ENCODE measurements at places on chromosomes 16 and 17.

GRCh38 chr17:39236981-39237441 is 11.3 kb upstream of the STAC2 start:
- no peak for DNase-seq
- no peak overlapping the region for H3K27ac ChIP-seq
- peaks cover 4% of the 10 kb centered on the region for H3K27me3 ChIP-seq
- no peak overlapping the region for H3K4me3 ChIP-seq
- H3K36me3 ChIP-seq = no peaks in the 10 kb centered on the region

DNA sequence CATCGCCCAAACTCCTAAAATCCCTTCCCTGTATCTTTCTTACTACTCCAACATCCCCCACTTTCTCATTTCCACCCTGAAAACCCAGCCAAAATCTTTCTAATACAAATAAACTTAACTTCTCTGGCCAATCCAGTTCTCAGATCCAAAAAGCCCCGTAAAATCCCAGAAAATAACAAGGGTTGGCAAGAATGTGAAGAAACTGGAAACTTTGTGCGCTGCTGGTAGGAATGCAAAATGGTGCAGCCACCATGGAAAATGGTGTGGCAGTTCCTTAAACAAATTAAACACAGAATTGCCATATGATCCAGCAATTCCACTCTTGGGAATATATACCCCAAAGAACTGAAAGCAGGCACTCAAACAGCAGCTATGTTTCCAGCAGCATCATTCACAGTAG is 24.1 kb downstream of the LRRC75A start:
- no peaks in the 10 kb centered on the region for H3K27me3 ChIP-seq
- no peak overlapping the region for H3K27ac ChIP-seq
- no peak for DNase-seq
- peaks cover 8% of the 10 kb centered on the region for H3K36me3 ChIP-seq

DNA sequence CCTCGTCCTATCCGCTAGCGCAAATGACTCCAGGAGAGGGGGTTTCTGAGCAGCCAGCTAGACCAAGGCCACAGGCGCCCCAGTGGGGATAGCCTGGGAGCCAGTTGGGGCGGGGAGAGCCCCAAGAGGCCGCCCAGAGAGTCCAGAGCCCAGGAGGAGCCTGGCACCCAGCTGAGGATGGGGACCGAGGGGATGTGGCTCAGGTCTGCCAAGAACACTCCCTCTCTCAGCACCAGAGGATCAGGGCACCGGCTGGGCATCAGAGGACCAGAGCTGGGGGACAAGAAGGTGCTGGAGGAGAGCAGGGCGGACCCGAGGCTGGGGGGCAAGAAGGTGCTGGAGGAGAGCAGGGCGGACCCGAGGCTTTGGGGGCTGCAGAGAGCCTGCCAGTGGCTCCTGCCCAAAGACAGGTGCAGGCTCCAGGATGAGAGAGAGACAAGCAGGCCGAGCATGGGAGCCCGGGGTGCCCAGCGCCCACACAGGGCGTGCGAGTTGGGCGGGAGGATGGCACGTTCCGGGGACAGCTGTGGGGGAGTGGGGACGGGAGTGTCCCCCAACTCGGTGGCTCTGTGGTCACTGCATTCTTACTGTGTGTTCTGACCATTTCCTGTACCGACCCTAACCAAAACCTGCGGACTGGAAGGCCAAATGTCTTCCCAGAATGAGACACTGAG is 39.4 kb downstream of the TIMM22 start:
- no peak for DNase-seq
- no peaks in the 10 kb centered on the region for H3K4me1 ChIP-seq
- peaks cover 13% of the 10 kb centered on the region for H3K36me3 ChIP-seq
- H3K27ac ChIP-seq = no peak overlapping the region
- no peaks in the 10 kb centered on the region for H3K27me3 ChIP-seq

DNA sequence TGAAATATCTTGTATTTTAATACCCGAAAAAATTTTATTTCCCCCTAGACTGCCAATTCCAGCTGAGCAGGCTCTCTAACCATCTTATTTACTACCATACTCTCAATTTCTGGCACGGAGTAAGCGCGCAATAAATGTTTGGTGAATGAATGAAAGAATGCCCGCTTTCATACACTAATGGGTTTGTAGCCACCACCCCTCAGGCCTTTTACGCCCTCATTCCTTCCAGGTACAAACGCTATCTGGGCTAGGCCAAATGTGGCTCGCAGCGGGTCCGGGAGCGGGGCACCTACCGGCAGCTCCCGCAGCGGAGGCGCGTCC is 536 bp upstream of the PLD2 start:
- H3K4me1 ChIP-seq = peaks cover 12% of the 10 kb centered on the region
- no peaks in the 10 kb centered on the region for H3K27me3 ChIP-seq
- no peak for DNase-seq
- peak overlapping the region; percentile 78 for H3K4me3 ChIP-seq
- peaks cover 10% of the 10 kb centered on the region for H3K36me3 ChIP-seq
- H3K27ac ChIP-seq = peak overlapping the region; percentile 18

DNA sequence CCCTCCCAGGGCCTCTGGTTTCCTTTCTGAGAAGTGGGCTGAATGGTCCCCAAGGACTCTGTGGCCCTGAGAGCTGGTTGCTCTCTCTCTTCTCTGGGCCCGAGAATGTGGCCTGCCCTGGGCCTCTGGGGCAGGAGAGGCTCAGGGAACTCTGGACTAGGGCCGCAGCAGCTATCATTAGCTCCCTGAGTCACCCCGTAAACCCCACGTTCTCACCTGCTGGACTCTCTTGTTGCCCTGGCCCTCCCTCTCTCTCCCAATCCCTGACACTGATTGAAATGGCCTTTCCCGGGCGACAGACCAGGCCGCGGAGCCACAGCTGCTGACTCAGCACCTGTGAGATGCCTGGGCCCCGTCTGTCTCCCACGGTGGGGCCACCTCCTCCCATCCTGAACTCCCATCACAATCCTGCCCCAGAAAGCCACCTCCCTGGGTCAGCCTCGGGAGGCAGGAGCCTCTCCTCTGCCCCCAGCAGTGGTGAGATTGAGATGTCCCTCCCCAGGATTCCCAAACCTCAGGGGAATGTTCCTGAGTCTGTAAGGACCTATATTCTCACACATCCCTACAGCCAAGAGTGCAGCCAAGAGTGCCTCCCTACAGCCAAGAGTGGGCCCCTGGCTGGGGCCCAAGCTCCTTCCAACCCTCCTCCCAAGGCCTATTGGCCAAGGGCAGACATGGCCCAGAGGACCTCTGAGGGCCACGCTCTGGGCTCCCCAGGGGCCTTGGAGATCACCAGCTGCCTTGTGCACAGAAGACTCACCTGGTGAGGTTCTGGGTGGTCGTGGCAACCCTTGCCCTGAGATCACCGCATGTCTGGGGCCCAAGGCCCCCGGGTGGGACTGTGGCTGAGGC is 470 bp downstream of the TRPV3 start:
- H3K4me1 ChIP-seq = peaks cover 24% of the 10 kb centered on the region
- no peak overlapping the region for H3K4me3 ChIP-seq
- H3K27me3 ChIP-seq = peaks cover 12% of the 10 kb centered on the region
- H3K36me3 ChIP-seq = no peaks in the 10 kb centered on the region
- no peak overlapping the region for H3K27ac ChIP-seq
- no peak for DNase-seq

- no peak for DNase-seq
- H3K4me3 ChIP-seq = no peak overlapping the region
- peaks cover 50% of the 10 kb centered on the region for H3K27me3 ChIP-seq
Observed at GRCh38 chr16:58348986-58349385, 43.3 kb upstream of the GINS3 start.

GRCh38 chr16:89120921-89121351 is 27.3 kb downstream of the ACSF3 start:
- H3K27me3 ChIP-seq = no peaks in the 10 kb centered on the region
- no peak for DNase-seq
- peaks cover 91% of the 10 kb centered on the region for H3K36me3 ChIP-seq
- H3K27ac ChIP-seq = peak overlapping the region; percentile 22
- no peak overlapping the region for H3K4me3 ChIP-seq
- peaks cover 45% of the 10 kb centered on the region for H3K4me1 ChIP-seq

DNA sequence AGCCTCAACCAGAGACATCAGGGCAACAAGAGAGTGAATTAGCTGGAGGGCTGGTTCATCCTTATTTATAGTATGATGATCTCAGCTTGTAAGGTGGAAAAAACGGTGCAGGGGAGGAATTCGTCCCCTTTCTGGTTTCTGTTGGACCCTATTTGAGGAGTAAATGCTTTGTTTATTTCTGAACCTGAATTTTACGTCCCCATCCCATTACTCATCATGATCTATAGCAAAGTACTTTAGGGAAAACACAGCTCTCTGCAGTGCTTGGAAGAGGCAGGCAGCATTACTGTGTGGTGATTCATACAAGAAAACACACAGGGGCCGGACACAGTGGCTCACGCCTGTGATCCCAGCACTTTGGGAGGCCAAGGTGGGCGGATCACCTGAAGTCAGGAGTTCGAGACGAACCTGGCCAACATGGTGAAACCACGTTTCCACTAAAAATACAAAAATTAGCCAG is 8.0 kb upstream of the VAT1L start:
- DNase-seq = no peak
- no peak overlapping the region for H3K27ac ChIP-seq
- no peak overlapping the region for H3K4me3 ChIP-seq
- peaks cover 14% of the 10 kb centered on the region for H3K27me3 ChIP-seq
- H3K36me3 ChIP-seq = no peaks in the 10 kb centered on the region
- no peaks in the 10 kb centered on the region for H3K4me1 ChIP-seq

- no peaks in the 10 kb centered on the region for H3K36me3 ChIP-seq
- H3K27ac ChIP-seq = no peak overlapping the region
- peaks cover 29% of the 10 kb centered on the region for H3K27me3 ChIP-seq
Observed at GRCh38 chr16:85330694-85331188, 218.5 kb upstream of the CIBAR2 start.

GRCh38 chr17:45353043-45353442 is 36.2 kb upstream of the MAP3K14 start:
- no peaks in the 10 kb centered on the region for H3K27me3 ChIP-seq
- peak; percentile 44 for DNase-seq
- H3K4me1 ChIP-seq = peaks cover 34% of the 10 kb centered on the region
- no peaks in the 10 kb centered on the region for H3K36me3 ChIP-seq
- H3K27ac ChIP-seq = peak overlapping the region; percentile 83

- no peak overlapping the region for H3K4me3 ChIP-seq
- DNase-seq = no peak
Observed at GRCh38 chr16:29644973-29645693, 17.9 kb upstream of the SPN start.

- no peak for DNase-seq
- H3K4me3 ChIP-seq = no peak overlapping the region
- H3K27me3 ChIP-seq = no peaks in the 10 kb centered on the region
- H3K36me3 ChIP-seq = no peaks in the 10 kb centered on the region
- peaks cover 3% of the 10 kb centered on the region for H3K4me1 ChIP-seq
Observed at GRCh38 chr17:75604034-75604695, 16.6 kb downstream of the MYO15B start.

GRCh38 chr17:81194941-81195901 is 27.5 kb downstream of the CEP131 start:
- H3K4me1 ChIP-seq = no peaks in the 10 kb centered on the region
- no peak for DNase-seq
- H3K36me3 ChIP-seq = peaks cover 13% of the 10 kb centered on the region
- no peak overlapping the region for H3K27ac ChIP-seq

- H3K4me3 ChIP-seq = no peak overlapping the region
- no peaks in the 10 kb centered on the region for H3K36me3 ChIP-seq
- no peaks in the 10 kb centered on the region for H3K27me3 ChIP-seq
- no peaks in the 10 kb centered on the region for H3K4me1 ChIP-seq
- H3K27ac ChIP-seq = no peak overlapping the region
- no peak for DNase-seq
Observed at GRCh38 chr16:75695708-75696107, 5.6 kb downstream of the DUXB start.

DNA sequence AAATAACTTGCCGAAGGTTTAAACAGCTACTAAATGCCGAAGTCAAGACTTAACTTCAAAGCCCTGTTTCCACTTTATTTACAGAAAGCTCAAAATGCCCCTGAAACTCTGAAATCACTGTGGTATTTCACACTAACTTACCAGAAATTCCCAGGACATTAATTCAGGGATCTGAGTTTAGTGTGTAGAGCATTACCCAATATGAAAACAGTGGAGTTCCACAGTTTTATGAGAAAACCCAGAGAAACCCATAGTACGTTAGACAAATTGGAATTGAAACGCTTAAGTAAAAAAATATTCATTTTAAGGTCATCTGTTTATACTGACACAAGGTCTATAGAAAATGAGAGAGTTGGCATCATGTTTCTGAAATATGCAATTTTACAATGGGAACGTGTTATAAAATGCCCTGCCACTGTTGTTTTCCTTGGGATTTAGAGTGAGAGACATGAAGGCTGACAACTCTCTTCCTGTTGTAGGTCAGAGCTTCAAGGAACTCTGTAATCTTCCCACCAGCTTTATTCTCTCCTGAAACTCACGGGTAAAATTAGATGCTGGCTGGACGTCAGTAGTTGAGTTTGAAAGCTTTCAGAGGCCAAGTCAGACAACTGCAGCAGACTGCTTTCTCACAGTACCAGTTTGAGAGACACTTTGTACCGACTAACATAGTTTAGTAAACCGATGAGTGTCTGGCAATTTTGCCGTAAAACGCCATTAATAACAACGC is 139.4 kb upstream of the TBX2 start:
- no peak overlapping the region for H3K27ac ChIP-seq
- no peaks in the 10 kb centered on the region for H3K36me3 ChIP-seq
- H3K4me1 ChIP-seq = no peaks in the 10 kb centered on the region
- no peak overlapping the region for H3K4me3 ChIP-seq
- no peaks in the 10 kb centered on the region for H3K27me3 ChIP-seq

GRCh38 chr17:61799812-61800484 is 63.4 kb downstream of the BRIP1 start:
- no peak for DNase-seq
- H3K27me3 ChIP-seq = no peaks in the 10 kb centered on the region
- H3K27ac ChIP-seq = no peak overlapping the region
- H3K4me1 ChIP-seq = no peaks in the 10 kb centered on the region
- H3K36me3 ChIP-seq = peaks cover 45% of the 10 kb centered on the region

- no peak overlapping the region for H3K4me3 ChIP-seq
- H3K27me3 ChIP-seq = no peaks in the 10 kb centered on the region
Observed at GRCh38 chr16:9318764-9319163, 227.3 kb downstream of the HAPSTR1 start.

DNA sequence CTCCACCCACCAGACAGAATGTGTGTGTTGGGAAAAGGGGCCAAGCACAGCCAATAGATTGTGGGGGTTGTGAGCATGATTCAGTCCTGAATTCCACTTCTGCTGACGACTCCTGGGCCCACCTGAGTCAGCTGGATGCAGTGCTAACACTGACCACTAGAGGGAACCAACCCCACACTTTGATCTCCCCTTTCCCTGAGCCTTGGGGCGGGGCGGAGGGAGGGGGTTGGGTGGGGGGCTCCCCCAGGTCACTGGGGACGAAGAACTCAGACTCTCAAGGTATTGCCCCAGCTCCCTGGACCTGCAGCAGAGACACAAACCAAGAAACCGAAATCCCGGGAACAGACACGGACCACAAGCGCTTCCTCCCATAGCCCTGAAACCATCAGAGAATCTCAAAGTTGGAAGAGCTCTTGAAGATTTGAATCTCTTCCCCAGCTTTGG is 621 bp upstream of the CSHL1 start:
- no peak overlapping the region for H3K4me3 ChIP-seq
- H3K36me3 ChIP-seq = no peaks in the 10 kb centered on the region
- H3K27ac ChIP-seq = no peak overlapping the region

DNA sequence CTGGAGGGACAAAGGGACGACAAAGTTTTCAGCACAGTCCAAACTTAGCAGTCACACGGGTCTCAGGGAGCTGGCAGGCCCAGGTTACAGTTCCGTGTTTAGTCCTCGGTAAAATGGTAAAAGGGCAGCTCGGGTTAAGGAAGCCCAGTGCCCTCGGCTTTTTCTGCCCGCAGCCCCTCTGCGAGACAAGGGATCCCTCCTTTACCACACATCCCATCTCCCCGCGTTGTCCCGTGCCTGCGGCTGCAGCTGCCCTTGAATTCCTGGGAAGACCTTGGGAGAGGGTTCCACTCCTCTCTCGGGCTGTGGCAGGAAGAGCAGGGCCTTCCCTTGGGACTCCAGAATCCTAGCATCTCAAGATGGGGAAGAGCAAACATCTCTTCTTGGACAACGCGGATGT is 7.2 kb upstream of the RAB37 start:
- DNase-seq = no peak
- H3K27ac ChIP-seq = no peak overlapping the region
- no peaks in the 10 kb centered on the region for H3K27me3 ChIP-seq
- H3K4me1 ChIP-seq = peaks cover 17% of the 10 kb centered on the region

Data from activated T-cell treated with anti-CD3 and anti-CD28 coated beads, Interleukin-2, amount 50 U/mL, for 24 hours (primary cell).